ENCODE measurements at places on chromosomes 6 and 20.
A peak's percentile ranks its signal among the peaks of the same experiment; 100 is the strongest.

DNA sequence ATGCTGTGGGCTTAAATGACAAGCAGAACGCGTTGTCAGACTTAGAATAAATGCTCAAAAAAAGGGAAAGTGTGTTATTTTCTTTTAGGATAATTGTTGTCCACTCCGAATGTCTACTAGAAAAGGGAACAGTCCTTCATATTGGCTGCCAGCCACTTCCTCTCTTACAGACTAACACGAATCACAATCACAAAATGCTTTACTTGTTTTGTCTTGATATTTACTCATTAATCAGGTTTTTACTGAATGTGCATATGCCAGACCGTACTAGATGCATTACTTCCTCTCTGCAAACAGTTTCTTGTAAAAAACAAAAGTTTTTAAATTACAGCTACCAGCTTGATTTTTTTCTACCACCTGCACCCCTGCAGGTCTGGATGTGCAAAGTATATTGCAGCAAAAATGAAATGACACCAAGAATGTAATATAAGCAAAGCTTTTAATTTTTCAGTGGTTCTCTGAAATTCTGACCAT, 821 bp downstream of the DHX35 start:
- no peak for DNase-seq

GRCh38 chr20:51529758-51530157, 12.8 kb downstream of the NFATC2 start:
- peak; percentile 37 for DNase-seq

- DNase-seq = no peak
Measured at GRCh38 chr6:1094306-1094705, 217.6 kb upstream of the FOXQ1 start.

GRCh38 chr6:32153564-32154513, at the start of gene PPT2:
TSS of gene PPT2 (plus strand) at chr6:32154141. CDS start at chr6:32154595, 454 bp downstream.
- DNase-seq = peak; percentile 87

DNA sequence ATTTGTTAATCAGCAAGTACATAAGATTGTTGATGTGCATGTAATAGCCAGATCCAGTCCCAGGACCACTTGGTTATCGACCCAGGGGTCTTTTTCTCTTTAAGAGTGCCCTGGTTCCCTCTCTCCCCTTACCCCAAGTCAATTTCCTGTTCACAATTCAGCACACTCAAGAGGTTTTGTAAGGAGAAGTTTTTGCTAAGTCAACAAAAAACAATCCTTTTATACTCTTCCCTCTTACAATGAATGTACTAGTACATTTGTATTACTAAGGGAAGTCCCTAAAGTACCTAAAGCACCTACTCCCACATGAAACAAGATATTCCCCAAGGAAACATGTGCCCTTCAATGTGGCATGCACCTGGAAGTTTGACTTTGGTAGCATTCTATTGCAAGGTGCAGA, 1.6 kb upstream of the NT5DC1 start:
- no peak for DNase-seq

DNA sequence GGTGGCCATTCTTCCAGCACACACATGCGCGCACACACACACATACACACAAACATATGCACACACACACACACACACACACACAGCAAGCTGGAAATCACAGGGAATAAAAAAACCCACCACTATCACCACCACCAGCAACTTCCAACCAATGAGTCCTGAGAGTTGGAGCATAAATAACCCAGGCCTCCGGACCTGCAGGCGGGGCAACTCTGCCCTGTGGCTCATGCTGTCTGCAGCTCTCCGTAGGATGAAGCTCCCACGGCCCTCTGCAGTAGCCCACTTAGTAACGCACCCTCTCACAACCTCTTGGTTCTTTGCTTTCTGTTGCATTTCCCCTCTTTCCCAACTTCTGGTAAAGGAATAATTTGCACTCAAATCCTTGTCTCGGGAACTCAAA, 275.2 kb downstream of the PREX1 start:
- DNase-seq = no peak
